Stimulated activated CD8-positive, alpha-beta memory T cell treated with anti-CD3 and anti-CD28 coated beads, Interleukin-4, amount 100 ng/mL, for 4 hours (primary cell): ENCODE measurements at places on chromosomes 11 and 22.

GRCh38 chr11:57515332-57516060 is at the start of gene SLC43A1:
SLC43A1 (minus strand) TSS chr11:57515702; CDS start chr11:57514111, 1,591 bp downstream.
- DNase-seq, result no peak

DNA sequence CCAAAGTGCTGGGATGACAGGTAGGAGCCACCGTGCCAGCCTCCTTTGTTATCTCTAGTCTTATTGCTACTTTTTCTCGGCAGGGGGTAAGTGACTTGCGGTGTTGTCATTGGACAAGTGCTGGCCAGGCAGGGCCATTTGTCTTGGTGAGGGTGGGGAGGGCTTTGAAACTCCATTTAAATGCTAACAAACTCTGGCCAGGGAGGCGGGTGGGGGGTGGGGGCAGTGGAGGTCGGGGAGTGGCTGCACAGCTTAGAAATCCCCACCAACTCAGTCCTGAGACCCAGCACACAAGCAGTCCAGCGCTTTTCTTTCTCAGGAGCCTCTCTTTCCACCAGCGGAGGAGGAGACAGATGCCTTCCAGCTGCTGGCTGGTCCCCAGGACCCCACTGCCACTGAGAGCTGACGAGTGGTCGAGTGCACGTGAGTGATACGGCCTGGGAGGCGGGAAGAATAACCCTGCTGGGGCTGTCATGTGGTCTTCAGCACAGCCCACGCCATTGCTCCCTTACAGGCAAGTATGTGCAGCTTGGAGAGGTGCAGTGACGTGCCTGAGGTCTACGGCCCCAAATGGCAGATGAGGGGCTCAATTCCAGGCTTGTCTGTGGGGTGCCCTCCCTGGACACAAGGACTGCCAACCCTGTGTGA is 24.2 kb upstream of the OSBPL5 start:
- no peak for DNase-seq

GRCh38 chr11:26753723-26754504 is 32.1 kb upstream of the SLC5A12 start:
- no peak for DNase-seq

- DNase-seq, result no peak
Measured at GRCh38 chr22:46125816-46126765, 24.2 kb upstream of the PPARA start.

DNA sequence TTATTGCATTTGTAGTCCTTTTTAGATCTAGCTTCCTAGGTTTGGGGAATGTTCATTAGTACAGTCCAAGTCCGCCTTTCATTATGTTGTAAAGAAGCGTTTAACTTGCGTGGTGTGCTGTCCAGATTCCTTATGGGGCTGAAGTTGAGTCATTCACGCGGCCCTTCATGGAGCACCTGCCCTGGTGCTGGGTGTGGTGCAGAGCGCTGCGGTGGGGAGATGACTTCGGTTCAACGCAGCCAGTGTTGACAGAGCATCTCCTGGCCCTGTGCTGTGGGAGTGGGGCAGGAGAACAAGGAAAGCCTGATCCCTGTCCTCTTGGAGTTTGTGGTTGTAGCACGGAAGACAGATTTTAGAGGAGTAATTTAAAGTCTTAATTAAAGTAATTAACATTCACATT is 152.0 kb downstream of the TBC1D22A start:
- DNase-seq, result no peak

DNA sequence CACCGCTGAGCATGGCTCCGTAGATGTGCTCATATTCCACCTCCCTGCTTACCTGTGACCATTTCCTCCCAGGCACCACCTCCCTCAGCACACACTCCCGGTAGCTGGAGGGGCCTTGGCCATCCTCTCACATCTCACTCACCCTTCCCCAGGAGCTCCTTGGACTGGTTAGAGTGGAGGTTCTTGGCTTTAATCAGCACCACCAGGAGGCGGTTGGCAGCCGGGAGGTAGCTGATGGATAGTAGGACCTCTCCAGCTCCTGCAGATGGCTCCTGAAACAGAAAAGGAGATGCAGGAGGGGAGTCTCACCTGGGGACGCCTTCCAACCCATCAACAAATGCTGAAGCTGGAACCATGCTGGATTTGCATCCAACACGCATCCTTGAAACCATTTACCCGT is 39.9 kb downstream of the SYT13 start:
- DNase-seq, result no peak
